ENCODE measurements at places on chromosomes 2 and 18.

DNA sequence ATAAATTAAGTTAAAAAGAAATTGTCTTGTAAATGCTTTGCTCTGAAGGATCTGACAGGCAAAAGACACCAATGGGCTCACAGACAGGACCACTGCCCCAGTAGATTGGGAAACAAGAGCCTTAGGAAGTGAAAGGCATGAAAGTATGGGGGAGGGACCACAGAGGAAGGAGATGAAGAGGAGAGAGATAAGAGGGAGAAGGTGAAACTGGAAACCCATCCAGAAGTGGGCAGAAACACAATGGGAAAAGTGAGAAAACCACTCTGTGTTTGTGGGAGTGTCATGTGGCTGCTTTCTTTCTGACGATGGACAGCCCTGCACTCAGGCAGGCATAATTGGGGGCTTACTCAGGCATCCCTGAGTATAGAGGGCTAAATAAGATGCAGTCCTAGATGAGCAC, 101.5 kb upstream of the STON1 start:
- no peak for DNase-seq

- no peak for DNase-seq
Observed at GRCh38 chr2:118148133-118148532, 59.9 kb downstream of the INSIG2 start.

- no peak for DNase-seq
Observed at GRCh38 chr2:234102112-234102511, 51.6 kb downstream of the SPP2 start.

- no peak for DNase-seq
Observed at GRCh38 chr2:200860092-200860795, 4.2 kb downstream of the CLK1 start.

DNA sequence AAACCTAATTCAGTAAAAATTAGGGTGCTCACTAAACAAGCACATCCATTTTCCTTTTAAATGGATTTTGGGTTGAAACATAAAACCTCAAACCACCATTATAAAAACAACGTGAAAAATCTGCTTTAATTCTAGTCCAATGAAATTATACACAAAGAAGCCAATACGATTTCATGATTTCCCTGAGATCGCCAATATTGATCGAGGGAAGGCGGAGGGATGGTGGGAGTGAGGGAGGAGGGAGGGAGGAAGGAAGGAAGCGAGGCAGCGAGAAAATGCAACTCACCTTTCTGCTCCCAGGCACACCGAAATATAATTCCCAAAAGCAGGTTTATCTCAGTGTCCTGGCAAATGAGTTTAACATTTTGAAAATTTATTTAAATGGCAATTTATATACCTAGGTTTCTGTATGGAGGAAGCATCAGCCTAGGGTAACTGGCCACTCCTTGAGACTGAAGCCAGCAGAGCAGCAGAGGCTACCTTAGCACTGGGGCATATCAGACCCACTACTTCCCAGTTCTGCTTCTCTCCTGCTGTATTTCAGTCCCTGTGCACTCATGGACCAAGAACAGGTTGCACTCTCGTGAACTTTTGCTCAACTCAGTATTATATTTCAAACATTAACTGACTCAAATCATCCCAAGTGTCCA, 2.3 kb upstream of the ONECUT2 start:
- DNase-seq, result no peak

- DNase-seq, result no peak
Observed at GRCh38 chr18:24964216-24964615, 387.8 kb downstream of the ZNF521 start.

DNA sequence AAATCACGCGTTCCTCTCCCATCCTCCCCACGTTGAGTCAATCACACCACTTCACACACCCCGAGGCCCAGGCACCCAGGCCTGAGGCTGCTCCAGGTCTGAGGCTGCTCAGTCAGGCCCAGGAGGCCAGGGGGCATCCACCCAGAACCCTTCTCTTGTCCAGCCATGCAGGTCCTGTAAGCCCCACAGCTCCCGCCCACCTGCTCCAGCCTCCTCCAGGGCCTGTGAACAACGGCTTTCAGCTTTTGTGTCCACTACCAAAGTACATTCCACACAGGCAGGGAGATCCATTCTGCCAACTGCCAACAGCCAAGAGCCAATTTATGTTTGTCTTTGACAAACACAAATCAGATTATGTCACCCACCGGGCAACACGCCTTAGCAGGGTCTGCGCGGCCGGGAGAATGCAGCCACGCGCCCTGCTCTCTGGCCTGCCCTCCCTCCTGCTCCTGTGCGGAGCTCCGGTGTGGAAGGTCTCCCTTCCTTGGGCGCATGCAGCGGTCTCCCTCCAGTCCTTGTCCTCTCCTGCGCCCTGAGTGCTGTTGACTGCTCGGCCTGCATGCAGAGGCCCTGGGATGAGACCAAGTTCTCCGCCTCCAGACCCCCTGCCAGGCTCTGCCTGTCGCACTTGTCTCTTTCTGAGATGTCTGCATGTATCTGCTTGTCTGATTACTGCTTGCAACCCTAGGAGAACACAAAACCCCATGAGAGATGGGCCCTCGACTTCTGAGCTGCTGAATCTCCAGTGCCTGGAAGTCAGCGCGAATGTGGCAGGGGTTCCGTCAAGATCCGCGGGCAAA, 146.6 kb downstream of the ZNF516 start:
- no peak for DNase-seq

DNA sequence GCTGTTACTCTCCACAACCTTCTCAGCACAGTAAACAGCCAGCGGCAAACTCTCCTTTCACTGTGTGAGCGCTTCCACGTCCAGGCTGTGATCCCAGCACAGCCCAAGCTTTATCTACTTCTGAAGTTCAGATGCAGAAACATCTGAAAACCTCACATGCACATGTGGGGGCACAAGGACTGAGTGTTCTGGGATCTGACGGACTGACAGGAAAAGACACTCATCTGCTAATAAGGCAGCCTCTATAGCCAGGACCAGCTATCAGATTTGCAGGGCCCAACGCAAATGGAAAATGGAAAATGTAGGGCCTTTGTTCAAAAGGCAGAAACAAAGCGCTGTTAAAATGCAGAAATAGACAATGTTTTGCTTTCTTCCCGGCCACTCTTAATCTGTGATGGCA, 133.8 kb upstream of the ARHGAP28 start:
- DNase-seq, result no peak

GRCh38 chr2:206572725-206573124, 69.6 kb upstream of the FAM237A start:
- DNase-seq, result no peak

- no peak for DNase-seq
Observed at GRCh38 chr2:238810321-238810720, 37.6 kb upstream of the TWIST2 start.

DNA sequence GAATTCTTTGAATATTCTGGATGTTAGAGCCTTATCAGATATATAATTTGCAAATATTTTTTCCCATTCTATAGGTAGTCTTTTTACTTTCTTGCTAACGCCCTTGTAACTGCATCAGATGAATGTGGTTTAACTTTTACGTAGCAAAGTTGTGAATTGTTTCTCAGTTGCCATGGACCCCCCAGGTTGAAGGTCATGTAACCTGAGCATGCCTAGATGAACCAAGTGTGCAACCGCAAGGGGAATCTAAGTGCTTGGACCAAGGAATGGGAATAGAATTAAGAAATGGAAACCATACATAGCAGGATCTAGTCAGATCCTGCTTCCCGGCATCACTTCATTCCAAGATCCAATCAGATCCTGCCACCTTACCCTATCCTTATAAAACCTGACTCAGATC, 65.1 kb upstream of the TNP1 start:
- no peak for DNase-seq

GRCh38 chr18:22753130-22753831, 179.8 kb upstream of the RBBP8 start:
- no peak for DNase-seq

DNA sequence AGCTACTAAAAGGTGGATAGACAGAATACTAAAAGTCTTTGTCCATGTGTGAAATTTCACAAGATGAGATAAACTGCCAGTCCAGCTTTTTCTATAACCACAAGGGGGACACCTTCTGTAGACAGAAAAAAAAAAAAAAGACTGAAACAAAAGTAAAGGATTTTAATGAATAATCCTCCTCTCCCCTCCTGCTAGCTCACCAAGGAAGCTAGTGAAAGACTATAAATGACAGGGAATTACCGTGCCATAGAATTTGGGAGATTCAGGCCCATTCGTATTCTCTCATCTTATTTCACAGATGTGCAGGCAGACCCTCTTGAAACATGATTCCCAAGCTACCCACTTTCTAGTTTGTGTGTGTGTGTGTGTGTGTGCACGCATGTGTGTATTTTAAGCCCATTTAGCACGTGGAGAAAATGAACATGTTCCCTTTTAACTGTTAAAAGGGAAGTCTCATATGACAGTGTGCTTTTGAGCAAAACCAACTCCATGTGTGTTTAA, 36.3 kb upstream of the SLC8A1 start:
- DNase-seq, result no peak

DNA sequence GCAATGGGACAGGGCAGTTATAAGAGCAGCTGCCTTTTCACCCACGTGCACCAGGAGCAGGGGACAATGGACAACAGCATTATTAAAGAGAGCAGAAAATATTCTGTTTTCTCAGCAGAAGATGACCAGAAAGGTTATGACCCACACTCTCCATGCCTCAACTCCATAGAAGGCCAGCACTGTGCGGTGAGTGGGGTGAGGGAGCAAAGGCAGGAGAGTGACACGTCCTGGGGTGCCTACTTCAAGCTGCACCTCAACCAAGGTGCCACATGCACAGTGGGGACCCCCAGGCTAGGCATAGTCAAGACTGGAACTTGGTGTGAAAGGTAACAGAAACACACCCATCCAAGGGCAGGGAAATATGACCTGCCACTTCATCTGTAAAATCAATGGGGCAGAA, 50.4 kb downstream of the POLR1A start:
- DNase-seq, result no peak

GRCh38 chr2:127389778-127390435, 2.1 kb upstream of the MAP3K2 start:
- no peak for DNase-seq

DNA sequence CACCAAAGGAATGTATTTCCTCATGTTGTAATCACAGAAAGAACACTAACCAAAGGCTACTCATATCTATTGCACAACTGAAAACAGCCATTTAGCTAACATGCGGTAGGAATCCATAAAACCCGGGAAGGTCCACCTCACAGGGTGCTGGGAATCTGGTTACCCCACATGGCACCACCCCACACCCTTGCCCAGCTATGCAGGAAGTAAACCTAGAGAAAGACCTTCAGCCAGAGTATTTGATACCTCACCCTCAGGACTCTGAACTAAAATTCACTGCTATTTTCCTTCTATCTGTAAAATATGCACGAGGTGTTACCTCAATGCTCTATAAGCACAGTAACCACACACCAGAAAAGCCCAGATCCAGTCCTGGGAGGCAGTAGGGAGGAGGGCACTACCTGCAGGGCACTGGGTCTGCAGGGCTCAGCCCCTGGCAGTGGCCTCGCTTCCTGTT, 45.8 kb downstream of the PTPN2 start:
- no peak for DNase-seq

DNA sequence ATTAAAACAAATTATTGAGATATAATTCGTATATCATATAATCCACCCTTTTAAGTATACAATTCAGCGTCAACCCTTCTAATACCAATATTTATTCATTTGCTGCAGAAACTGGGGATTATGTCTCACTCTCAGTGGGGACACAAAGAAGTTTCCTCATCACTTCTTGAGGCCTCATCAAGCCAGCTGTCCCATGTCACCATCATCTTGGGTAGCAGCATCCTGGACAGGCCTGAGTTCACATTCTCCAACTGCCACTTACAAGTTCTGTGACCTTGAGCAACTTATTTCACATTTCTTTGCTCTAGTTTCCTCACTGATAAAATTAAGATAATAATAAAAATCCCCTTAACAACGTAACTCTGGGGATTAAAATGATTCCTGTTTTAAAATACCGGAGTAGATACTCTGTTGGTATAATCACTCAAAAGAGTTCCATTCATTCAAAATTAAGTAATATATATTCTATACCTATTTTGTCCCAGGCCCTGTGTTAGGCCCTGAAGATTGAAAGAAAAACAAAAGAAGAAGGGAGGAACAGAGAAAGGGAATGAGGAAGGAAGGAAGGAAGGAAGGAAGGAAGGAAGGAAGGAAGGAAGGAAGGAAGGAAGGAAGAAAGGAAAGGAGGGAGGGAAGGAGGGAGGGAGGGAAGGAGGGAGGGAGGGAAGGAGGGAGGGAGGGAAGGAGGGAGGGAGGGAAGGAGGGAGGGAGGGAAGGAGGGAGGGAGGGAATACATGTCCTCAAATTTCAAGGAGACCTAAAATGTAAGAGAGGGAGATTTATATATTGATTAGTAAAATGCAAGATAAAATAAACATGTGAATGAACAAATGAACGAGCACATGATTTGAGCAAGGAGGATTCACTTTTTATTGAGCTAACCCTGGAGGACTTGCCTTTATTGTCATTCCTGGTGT, 42.4 kb downstream of the NCKAP5 start:
- no peak for DNase-seq

DNA sequence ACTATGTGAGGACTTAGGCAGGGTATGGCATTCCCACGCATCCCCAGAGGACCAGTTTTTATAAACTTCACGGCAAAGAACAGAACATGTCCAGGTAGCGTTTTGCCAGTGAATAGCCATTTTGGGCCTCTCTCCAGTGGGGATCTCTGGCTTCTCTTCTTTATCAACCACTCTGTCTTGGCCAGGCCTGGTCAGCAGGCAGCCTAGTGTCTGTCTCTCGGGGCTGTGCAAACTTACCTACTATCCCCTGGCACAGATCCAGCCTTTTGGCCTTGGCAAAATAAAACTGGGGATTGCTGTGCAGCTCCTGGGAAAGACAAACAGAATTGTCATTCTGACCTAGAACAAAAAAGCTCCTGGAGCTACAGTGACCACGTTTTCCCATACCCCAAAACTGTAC, 14.5 kb downstream of the CAPN14 start:
- no peak for DNase-seq

DNA sequence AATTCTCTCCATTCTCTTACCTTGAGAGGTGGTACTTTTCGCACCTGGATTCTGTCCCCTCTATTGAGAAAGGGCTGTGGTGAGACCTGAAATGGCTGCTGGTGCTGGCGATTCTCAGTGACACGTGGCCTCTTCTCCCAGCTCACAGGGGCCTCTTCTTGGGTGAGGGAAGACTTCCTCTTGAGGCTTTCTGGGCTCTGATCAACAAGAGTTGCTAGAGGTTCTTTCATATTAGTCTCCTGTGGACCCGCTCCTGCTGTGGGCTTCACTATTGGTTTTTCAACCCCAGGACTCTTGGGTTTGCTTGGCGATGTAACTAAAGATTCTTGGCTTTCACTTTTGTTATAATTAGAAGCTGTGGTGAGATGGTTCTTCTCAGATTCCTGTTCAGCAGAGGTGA, 76.3 kb upstream of the DTNB start:
- DNase-seq, result no peak

Data from stimulated activated CD8-positive, alpha-beta memory T cell treated with anti-CD3 and anti-CD28 coated beads, Interleukin-4, amount 100 ng/mL, for 1 hour (primary cell).